ENCODE measurements at places on chromosomes 16 and 17. TPM values are rescaled to one million over a fixed set of nuclear protein-coding genes. Genes with fewer than 3 reads are reported as not detected.

The SLFN11 gene
- polyA plus RNA-seq: 1.2 TPM

The PPP1R27 gene
- 0.15 TPM for polyA plus RNA-seq

The SLC6A2 gene
- polyA plus RNA-seq: 0.18 TPM

The FBXL16 gene
- 2.5 TPM for polyA plus RNA-seq

The ATP2A3 gene
- 10.5 TPM for polyA plus RNA-seq

The FOXL1 gene
- 0.12 TPM for polyA plus RNA-seq

The ZNF771 gene
- 4.2 TPM for polyA plus RNA-seq

The TBC1D3I gene
- polyA plus RNA-seq: 0.12 TPM

The PYDC1 gene
- not detected for polyA plus RNA-seq

The NQO1 gene
- polyA plus RNA-seq: 7.0 TPM

The NGFR gene
- polyA plus RNA-seq: 2.0 TPM

The CLEC19A gene
- polyA plus RNA-seq: not detected

The HSD11B2 gene
- polyA plus RNA-seq: 1.3 TPM

The PIK3R6 gene
- polyA plus RNA-seq: 0.54 TPM

The WNT9B gene
- 0.34 TPM for polyA plus RNA-seq

The CCL17 gene
- polyA plus RNA-seq: not detected

The SLFN14 gene
- polyA plus RNA-seq: 0.11 TPM

All from adipose tissue (tissue), 3 donors.